ENCODE measurements at places on chromosomes 13 and 19.

DNA sequence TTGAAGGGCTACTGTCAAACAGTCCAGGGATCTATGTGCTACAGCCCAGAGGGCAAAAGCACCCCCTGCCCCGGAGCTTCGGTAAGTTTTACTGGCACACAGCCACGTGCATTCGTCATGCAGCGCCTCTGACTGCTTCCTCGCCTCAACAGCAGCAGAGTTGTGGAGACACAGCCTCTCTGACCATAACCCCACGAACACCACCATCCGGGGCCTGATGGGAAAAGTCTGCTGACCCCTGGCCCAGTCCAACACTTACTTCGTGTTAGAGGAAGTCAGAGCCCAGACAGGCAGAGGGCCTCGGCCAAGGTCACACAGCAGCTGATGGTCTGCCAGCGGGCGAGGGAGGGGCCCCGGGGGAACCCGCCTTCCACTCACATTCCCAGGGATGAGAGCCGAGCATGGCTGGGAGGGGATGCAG lies 5.1 kb downstream of the CBARP start:
- DNase-seq: no peak

GRCh38 chr13:65597839-65598818 lies 1632.0 kb downstream of the PCDH9 start:
- no peak for DNase-seq

- no peak for DNase-seq
Measured at GRCh38 chr19:47663911-47664771, 49.1 kb upstream of the EHD2 start.

- DNase-seq: no peak
Measured at GRCh38 chr19:18123819-18124218, 26.2 kb downstream of the MAST3 start.

DNA sequence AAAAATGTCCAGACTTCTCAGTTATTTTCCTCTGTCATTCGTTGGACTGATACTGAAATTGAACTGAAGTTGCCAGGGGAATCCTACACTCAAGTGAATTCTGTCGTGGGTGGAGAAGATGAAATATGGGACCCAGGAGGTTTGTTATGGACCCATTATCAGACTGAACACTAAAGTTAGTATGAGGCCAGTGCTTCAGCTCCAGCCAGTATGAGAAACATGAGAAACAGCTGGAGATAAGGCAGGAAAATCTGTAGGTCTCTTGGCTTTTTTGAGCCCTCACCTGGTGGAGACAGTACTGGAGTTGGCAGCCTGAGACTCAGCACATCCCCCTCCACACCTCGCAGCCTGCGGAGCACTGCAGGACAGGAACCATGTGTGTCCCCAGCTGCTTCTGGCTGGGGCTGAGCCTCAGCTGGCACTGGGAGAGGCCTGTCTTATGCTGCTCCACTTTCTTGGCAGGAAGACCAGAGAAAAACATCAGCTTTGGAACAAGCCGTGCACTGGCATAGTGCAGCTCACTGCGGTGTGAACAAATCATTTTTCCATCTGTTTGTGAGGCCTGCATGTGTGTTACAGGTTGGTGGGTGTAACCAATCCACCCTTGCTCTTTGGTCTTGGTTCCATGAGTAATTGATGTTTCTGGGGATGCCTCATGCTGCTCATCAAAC lies 641.0 kb downstream of the FGF9 start:
- no peak for DNase-seq

DNA sequence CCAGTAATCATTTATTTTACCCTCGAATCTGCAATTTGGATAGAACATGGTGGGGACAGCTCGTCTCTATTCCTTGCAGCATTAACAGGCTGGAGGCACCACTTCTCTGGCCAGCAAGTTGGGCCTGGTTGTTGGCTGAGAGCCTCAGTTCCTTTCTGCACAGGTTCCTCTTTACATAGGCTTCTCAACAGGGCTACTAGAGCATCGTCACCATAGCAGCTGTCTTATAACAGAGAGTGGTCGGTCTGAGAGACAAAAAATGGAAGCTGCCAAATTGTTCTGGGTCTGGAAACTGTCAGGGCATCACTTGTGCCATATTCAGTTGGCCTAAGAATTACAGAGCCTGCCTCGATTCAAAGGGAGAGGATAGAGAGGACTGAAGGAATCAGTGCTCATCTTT lies 86.7 kb downstream of the DNAJC15 start:
- no peak for DNase-seq

- DNase-seq: no peak
Measured at GRCh38 chr19:54436031-54436523, 12.9 kb upstream of the LENG8 start.

- DNase-seq: no peak
Measured at GRCh38 chr19:20278342-20278741, 111.3 kb downstream of the ZNF486 start.

DNA sequence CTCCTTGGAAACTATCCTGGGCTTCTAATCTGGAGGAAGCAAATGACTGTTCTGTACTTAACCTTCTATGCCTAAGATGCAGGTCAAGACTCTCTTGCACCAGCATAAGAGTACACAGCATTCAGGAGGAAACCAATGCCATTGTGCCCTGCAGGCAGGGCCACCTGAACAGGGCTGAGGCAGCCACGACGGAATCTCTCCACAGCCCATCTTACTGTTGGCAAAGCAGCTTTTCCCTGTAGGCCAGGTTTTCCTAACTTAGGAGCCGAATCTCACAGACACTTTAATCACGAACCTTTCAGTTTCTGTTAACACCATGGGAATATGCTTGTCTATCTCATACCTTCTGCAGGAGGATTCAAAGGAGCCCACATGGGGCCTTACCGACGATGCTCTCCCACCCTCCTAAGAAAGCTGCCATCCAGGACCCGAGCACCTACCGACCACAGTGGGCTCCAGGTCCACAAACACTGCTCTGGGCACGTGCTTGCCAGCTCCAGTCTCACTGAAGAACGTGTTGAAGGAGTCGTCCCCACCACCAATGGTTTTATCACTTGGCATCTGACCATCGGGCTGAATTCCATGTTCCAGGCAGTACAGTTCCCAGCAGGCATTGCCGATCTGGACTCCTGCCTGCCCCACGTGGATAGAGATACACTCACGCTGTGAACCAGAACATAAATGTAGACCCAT lies 2.6 kb downstream of the TUBA3C start:
- DNase-seq: no peak

GRCh38 chr19:50710094-50710493 lies 9.5 kb downstream of the SHANK1 start:
- DNase-seq: no peak

DNA sequence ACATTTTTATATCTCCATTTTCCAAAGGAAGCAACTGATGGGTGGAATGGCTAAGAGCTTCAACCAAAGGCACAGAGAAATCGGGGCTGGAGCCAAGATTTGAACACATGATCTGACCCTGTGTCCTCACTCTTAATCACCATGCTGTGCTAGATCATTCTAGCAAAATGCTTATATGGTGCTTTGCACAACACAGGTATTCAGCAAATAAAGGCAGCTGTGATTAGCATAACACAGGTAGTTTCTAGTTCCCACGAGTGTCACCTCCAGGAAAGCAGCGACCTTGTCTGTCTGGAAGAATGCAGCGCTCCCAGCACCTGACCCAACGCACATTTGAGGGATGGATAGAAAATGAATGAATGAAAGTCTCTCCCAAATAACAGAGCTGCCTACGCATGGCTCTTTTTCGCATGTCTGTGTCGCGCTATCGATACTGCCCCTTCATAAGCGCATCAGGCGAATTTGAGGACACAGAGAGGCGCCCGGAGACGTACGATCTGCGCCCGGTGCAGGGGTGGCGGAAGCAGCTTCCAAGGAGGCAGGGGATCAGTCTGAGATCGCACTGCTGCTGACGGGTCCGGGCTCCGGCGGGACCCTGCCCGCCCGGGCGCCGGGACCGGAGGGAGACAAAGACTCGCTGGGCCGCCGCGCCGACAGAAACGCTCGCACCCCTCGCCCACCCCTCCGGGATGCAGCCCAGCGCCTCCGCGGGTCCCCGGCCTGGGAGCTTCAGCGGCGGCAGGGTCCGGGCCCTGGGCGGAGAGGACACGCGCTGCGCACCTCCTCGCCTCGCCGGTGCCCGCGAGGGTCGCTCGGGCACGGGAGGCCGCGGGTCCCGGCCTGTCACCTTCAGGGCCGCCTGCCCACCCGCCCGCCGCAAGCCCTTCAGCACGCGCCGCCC lies 609 bp downstream of the EPS15L1 start:
- peak; percentile 14 for DNase-seq

- no peak for DNase-seq
Measured at GRCh38 chr13:40563350-40564125, 102.9 kb downstream of the FOXO1 start.

GRCh38 chr13:87919956-87920355 lies 248.8 kb downstream of the SLITRK5 start:
- DNase-seq: no peak

DNA sequence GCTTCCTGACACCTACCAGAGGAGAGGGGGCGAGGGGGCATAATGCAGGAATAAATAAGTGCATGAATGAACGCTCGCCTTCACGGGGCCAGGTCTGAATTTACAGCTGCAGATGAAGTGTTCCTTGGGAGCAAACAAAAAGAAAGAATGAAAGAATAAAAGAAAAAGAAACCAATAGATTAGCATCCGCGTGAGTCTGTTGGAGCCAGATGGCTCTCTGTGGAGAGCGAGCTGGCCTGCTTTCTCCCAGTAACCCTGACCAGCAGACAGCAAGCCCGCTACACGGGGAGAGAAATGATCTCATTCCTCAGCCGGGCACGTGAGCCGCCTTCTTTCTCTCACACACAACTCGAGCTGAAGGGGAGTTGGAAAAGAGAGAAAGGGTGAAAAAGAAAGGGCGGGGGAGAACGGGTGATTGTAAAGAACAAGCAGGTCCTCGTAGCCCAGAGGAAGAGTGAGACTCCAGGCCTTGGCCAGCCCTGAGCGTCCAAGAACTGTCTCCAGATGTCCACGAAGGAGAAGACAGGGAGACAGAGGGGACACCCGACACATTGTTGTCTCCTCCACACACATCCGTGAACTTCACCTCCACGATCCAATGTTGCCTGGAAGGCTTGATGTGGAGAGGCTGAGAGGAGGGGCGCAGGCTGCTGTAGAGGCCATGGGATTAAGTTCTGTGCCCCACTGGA lies 81.4 kb downstream of the RNASEH2B start:
- peak; percentile 34 for DNase-seq

DNA sequence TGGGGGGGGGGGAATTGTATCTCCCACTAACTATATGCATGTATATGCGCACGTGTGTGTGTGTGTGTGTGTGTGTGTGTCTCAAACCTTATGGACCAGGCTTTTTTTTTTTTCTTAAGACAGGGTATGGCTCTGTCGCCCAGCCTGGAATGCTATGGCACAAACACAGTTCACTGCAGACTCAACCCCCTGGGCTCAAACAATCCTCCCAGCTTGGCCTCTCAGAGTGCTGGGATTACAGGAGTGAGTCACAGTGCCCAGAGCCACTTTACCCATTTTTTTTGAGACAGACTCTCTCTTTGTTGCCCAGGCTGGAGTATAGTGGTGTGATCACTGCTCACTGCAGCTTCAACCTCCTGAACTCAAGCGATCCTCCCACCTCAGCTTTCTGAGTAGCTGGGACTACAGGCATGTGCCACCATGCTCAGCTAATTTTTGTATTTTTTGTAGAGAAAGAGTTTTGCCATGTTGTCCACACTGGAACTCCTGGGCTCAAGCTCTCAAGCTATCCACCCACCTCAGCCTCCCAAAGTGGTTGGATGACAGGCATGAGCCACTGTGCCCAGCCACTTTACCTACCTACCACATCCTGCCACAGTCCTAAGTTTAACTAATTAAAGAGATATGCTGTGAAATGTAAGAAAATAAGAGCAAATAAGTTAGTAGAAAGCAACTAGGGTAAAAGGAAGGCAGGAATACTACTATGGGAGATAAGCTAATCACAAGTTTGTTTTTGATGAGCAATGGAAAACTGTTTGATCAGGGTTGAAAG lies 2.4 kb downstream of the ZMYM5 start:
- DNase-seq: no peak

DNA sequence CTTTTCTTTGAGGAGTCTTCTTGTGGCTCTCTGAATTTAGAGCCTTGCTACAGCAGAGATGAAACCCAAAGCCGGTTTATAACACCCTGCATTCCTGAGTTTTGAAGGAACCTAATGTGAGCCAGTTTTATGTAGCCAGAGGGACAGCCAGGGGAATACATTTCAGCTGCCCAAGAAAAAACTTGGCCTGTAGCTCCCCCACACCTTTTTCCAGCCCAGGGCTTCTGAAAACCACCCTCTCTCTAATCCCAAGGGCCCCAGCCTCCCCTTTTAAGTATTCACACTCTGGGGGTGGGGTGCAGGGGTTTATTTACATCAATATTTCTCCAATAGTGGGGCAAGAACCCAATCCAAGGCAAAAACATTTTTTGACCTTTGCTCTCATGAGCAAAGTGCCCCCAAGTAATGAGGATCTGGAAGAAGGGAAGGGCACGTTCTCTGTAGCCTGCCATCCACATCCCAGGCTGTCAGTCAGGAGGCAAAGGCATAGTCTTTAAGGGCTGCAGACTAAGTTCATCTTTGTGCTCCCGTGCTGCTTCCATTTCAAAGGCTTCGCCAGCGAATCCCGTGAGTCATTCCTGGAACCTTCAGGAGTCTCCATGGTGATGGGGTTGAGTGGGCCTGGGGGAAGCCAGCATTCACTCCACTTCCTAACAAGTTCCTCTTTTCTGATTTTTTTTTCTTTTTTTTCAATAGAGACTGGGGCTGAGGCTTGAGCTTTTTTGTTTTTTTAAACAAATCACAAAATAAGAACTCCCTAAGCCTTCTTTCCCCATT lies 33.2 kb upstream of the MEDAG start:
- DNase-seq: no peak

DNA sequence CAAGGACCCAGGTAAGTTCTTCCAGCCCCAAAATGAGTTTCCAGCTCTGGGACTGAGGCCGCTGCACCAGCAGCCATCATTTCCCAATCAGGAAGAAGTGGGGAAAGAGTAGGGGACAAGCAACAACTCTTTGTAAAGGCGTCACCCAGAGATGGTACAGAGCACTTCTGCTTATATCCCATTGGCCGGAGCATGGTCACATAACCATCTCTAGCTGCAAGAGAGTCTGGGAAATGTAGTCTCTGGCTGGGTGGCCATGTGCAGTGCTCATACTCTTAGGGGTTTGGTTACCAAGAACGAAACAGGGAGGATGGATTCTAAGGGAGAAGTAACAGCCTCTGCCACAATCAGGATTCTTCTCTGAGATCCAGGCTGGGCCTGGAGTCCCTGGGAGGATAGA lies 26.3 kb downstream of the CKM start:
- no peak for DNase-seq

GRCh38 chr19:2236314-2237050 lies at the start of the genes PLEKHJ1 and SF3A2:
Gene PLEKHJ1, minus strand, starts transcription at chr19:2236329. Its CDS starts 81 bp downstream, at chr19:2236248.
Gene SF3A2, plus strand, starts transcription at chr19:2236824. Its CDS starts 6,595 bp downstream, at chr19:2243419.
- DNase-seq: peak; percentile 74

DNA sequence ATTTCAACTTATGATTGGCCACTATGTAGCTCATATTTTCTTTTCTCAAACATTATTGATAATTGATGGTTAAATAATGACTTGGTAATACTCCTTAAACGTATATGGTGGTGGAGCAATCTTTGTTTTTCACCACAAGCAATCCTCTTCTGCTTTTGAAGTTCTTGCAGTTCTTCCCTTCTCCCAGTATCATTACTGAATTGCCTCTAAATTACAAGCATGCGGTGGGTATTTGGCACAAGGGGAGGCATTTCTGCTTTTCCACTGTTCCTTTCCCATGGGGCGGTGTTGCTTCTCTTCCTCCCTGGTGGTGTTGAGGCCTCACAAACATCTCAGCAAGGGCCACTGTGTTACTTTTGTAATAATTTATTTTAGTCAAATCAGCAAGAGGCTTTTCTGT lies 234.4 kb upstream of the RXFP2 start:
- DNase-seq: no peak

All from C1 segment of cervical spinal cord (tissue), 14 donors.